Activated effector memory CD4-positive, alpha-beta T cell treated with Interleukin-2 at 50 U/mL for 16 hours (primary cell): ENCODE measurements at places on chromosomes 3 and 15.

- DNase-seq: no peak
Observed at GRCh38 chr3:124587053-124587408, 143.2 kb upstream of the UMPS start.

- no peak for DNase-seq
Observed at GRCh38 chr15:23073890-23074646, 34.7 kb upstream of the TUBGCP5 start.

DNA sequence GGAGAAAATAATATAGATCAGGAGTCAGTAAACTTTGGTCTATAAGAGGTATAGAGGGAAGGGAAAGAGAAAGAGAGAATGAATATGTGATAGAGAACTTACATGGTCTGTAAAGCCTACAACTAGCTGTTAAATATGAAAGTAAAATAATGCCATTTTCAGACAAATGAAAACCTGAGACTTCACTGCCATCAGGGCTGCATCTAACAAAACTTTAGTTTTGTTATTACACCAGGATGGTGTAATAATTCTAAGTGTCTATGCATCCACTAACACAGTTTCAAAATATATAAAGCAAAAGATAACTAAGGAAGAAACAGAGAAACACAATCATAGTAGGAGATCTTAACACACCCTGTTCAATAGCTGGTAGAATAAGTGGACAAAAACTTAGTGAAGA, 217.7 kb downstream of the KLF13 start:
- DNase-seq: no peak

- no peak for DNase-seq
Observed at GRCh38 chr15:39804026-39804425, 21.4 kb upstream of the FSIP1 start.

DNA sequence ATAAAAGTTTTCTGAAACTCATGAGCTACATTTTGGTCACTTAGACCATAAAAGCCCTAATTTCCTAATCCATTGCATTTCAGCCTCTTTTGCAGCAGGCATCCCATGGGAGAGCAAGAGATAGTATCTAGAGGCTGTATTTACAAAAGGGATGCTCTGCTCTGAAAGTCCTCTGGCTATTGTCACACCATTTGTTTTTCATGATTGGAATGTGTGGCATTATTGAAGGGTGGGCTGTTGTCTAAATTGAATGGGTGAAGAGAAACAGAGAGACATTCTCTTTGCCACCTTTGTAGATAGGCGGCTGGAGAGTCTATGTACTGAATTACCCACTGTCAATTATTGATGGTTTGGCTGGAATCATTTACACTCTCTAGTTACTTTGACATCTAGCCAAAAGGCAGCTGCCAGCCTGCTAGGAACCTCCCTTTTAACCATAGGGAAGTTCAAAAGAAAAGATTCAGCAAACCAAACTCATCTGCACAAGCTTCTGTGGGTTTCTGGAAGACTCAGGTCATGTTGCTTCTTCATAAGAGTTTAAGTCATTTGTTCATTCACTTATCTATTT, 89.8 kb upstream of the RARB start:
- DNase-seq: no peak

- DNase-seq: no peak
Observed at GRCh38 chr3:125057186-125057850, 1.5 kb upstream of the HEG1 start.

DNA sequence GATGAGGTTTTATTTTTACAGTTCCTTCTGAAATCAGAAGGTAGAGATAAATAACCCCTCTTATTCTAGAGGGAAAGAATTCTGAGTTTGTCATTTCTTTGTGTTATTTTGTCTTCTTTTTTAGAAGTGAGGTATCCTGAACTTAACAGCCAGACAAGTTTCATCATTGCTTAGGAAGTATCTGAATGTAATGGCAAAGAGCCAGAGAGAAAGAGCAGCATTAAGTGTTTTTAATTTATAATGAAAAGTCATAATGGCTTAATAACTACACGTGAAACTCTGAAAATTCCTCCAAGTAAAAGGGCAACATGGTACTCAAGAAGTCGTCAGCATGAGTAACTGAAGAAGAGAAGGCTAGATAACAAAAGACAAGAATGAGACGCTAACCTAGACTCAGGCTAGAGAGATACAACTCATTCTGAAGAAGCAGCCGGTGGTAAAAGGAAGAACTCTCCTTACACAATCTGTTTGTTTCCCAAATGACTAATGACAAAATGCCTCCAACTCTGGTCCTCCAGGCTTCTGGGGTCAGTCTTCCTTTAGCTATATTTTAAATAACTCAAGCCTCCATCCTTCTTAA, 116.2 kb upstream of the NECTIN3 start:
- DNase-seq: no peak
